Activated naive CD8-positive, alpha-beta T cell treated with anti-CD3 and anti-CD28 coated beads, Interleukin-2, amount 50 U/mL, for 16 hours (primary cell): ENCODE measurements at places on chromosomes 11 and 22.

DNA sequence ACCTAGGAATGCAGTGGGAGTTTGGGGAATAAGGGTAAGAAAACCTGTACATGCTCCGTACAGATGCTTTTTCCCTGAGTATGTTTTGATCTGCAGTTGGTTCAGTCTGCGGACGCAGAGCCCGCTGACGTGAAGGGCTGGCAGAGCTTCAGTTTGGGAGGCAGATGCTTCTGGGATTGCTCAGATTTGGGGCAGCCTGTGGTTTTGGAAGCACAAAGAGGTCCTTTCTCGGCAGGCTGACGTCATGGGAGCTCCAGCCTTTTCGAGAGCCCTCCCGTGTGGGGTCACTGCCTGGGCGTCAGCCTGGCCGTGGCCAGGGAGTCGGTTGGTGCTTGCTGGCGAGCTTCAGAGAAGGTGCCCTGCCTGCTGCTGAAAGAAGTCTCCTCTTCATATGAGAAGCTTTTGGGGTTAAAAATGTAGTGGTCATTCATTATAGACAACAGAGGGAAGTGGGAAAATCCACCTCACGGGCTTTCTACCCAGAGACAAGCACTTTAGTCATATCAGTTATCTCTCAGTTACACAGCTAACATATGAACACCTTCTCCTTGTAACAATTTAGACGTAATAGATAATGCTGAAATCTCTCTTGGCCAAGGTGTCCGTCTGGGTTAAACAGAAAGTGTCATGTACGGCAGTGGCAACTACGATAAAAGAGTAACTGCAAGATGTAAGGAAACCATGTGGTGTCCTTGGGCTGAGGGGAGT, 26.8 kb downstream of the TPCN2 start:
- no peak for DNase-seq

- no peak for DNase-seq
Measured at GRCh38 chr11:108027057-108027456, 18.4 kb downstream of the CUL5 start.

- DNase-seq, result no peak
Measured at GRCh38 chr22:28541137-28541536, 138.5 kb downstream of the TTC28 start.

- no peak for DNase-seq
Measured at GRCh38 chr22:37088750-37089408, 20.6 kb downstream of the TMPRSS6 start.

GRCh38 chr11:110566577-110566976, 136.8 kb downstream of the FDX1 start:
- DNase-seq, result no peak

DNA sequence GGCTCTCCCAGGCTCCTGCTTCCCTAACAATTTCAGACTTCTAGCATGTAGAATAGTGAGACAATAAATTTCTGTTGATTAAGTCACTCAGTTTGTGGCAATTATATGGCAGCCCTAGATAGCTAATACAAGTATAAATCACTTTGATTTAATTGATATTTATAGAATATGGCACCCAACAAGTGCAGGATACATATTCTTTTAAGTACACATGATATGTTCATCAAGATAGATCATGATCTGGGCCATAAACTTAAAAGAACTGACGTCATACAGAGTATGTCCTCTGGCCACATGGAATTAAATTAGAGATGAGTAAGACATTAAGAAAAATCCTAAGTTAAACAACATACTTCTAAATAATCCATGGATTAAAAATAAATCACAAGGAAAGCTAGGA, 67.5 kb upstream of the AMOTL1 start:
- DNase-seq, result no peak

- DNase-seq, result no peak
Measured at GRCh38 chr11:11519184-11519583, 102.6 kb downstream of the GALNT18 start.

GRCh38 chr11:42337786-42338455, 878.5 kb upstream of the LRRC4C start:
- DNase-seq, result no peak

- DNase-seq, result no peak
Measured at GRCh38 chr11:92765965-92766371, 203.5 kb upstream of the MTNR1B start.

DNA sequence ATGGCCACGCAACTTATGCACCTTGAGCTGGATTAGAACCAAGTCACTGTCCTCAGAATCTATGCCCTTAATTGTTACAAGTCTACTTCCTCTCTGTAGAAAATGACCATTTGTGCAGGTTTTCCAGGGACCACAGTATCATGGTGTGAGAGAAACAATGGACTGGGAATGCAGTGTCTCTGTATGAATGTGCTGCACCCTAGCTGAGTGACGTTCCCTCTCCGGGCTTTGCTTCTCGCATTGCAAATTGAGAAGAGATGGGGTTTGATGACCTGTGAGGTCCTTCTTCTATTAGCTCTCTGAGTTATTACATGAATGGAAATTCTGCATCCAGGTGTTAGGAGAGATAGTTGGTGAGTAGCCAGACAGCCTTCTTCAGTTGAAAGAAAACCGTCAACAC, 1052.3 kb downstream of the NTM start:
- DNase-seq, result no peak

DNA sequence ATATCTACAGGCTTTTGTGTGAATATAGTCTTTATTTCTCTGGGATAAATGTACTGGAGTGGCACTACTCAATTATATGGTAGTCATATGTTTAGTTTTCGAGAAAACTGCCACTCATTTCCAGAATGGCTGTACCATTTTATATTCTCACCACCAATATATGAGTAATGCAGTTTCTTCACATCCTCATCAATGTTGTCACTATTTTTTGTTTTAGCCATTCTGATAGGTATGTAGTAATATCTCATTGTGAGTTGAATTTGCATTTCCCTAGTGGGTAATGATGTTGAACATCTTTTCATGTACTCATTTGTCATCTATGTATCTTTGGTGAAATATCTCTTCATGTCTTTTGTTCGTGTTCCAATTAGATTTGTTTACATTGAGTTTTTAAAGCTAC, 18.0 kb downstream of the ACRV1 start:
- no peak for DNase-seq

DNA sequence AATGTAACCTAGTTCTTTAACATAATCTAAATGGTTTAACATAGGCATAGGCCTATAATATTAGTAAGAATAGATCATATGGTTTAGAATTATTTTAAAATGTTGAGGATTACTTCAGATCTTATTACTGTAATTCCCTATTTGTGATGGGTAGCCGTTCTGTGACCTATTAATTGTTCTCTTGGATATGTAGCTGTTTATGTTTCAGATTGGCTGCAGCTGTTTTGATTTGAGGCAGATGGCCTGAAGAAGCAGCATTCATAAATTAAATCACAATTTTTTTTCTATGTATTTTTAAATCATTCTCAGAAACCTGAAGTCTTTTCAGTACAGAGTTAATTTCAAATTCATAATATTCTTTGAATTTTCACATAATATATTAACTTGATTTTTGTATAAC, 104.5 kb downstream of the PDE3B start:
- no peak for DNase-seq

GRCh38 chr11:121570453-121570852, 117.7 kb upstream of the SORL1-AS1 start:
- no peak for DNase-seq

- DNase-seq, result no peak
Measured at GRCh38 chr11:31387379-31387778, 17.7 kb downstream of the DNAJC24 start.

GRCh38 chr11:44071157-44071556, 5.1 kb downstream of the ACCS start:
- DNase-seq, result no peak

DNA sequence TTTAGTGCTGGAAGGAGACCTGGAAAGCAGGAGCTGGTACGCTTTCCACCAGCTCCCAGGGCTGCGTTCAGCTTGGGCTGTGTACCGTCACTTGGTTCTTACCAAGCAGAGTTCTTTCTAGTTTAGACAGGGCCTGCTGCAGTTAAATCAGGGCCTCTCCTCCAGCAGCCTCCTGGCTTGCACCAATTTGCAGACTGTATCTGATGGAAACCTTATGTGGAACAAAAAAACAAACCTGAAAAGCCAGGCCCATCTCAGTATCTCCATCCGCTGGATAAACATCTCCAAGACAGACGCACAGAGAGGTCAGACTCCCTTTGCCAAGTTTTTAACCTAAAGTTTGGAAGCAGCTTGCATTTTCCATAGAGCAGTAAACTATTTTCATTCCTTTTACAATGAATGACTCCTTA, 288.6 kb upstream of the SORL1-AS1 start:
- DNase-seq, result no peak

GRCh38 chr11:69470793-69471728, 10.4 kb upstream of the LINC01488 start:
- DNase-seq, result no peak

- no peak for DNase-seq
Measured at GRCh38 chr11:27380771-27381170, 17.8 kb upstream of the CCDC34 start.

GRCh38 chr11:128643661-128644317, 50.1 kb upstream of the FLI1 start:
- DNase-seq, result no peak

GRCh38 chr11:44702889-44703288, 23.9 kb upstream of the TSPAN18 start:
- DNase-seq, result no peak

GRCh38 chr11:35500744-35501143, 24.7 kb downstream of the PAMR1 start:
- no peak for DNase-seq

- no peak for DNase-seq
Measured at GRCh38 chr22:42947211-42947990, 67.5 kb downstream of the PACSIN2 start.

DNA sequence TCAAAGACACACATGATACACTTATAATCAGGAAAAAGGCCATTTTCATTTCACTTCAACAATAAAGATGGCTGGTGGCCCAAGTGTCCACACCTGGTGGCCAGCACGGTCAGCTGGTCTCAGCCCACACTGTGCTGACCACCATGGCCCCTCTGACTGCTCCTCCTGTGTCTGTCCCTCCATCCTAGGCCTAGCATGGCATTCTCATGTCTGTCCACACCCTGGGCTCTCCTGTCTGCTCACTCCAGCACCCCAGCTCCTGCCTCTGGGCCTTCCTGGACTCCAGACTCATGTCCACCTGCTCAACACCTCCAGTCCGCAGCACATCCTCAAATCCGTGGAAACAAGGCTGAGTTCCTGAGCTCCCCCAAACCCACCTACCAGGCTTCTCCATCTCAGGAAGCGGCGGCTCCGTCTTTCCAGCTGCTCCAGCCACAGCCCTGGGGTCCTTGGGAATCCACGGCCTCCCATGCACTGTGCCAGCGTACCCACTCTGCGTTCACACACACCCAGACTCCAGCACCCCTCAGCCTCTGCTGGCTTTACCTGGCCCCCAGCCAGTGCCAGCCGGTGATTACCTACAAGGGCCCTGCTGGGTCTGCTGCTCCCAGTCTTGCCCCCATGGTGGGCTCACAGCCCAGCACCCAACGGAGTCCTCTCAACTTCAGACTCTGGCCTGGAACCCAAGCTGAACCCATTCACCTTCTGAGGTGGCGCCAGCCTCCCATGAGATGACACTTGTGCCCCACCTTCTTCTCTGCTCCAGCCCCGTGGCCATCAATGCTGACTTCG, 13.9 kb downstream of the SIRT3 start:
- no peak for DNase-seq

- DNase-seq, result no peak
Measured at GRCh38 chr11:108958368-108959104, 293.7 kb downstream of the DDX10 start.

- DNase-seq, result no peak
Measured at GRCh38 chr11:118213201-118213600, 11.6 kb downstream of the JAML start.

- no peak for DNase-seq
Measured at GRCh38 chr11:73939096-73939495, 11.7 kb upstream of the DNAJB13 start.

- DNase-seq, result no peak
Measured at GRCh38 chr11:111977146-111978027, 40.2 kb downstream of the DIXDC1 start.

DNA sequence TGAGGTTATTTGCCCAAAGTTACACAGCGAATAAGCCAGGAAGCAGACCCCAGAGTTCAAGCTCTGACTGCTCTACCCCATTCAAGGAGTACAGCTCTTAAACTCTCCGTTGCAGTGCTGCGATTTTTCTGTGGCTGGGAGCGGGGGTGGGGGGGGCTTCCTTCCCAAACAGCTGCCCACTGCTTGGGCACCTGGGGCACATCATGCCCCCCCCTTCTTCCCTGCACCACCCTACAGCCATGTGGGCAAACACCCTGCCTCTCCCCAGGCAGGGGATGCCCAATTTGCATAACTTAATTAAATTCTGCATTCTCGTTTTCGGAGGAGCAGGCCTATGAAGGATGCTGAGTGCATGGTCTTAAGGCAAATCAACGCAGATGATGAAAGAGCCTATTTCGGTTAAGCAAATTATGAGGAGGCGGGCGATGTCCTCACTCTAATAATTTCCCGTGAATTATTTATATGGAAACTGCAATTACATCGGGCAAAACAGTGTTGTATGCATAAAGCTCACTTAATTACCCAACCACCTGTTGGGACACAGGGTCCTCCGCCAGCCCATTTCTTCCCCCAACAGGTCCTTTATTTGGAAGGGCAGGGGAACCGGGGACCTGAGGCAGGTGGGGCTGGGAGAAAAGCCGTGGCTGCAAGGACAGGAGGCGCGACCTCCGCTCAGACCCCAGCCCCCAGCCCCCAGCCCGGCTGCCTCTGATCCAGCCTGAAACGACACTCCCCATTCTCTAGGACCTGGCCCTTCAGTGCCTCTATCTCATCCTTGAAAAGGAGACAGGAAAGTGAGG, 610.5 kb downstream of the BUD13 start:
- no peak for DNase-seq
